ENCODE measurements at places on chromosomes 6 and 20. TPM values are rescaled to one million over a fixed set of nuclear protein-coding genes. Genes with fewer than 3 reads are reported as not detected.
A peak's percentile ranks its signal among the peaks of the same experiment; 100 is the strongest.

HDGFL1 gene
- not detected for total RNA-seq

DNA sequence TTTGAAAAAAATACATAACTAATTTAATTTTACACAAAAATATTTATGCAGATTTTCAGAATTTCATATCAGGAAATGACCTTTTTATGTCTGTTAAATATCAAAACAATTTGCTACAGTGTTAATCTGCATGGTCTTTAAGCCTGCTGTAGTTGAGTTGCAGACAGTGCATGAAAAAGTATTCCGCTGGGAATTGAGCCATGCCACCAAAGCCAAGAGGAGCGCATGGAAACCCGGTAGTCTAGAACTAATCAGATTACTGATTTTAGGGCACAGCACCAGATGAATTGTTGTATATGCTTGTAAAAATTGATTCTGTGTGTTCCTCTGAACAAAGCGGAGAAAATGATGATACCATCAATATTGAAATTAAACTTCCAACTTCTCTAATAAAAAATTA lies 34.3 kb upstream of the LAMP5 start:
- no peak overlapping the region for H3K4me3 ChIP-seq
- no peak overlapping the region for H3K27ac ChIP-seq
- DNase-seq: no peak
- no peaks in the 10 kb centered on the region for H3K4me1 ChIP-seq
- H3K27me3 ChIP-seq: no peaks in the 10 kb centered on the region

DNA sequence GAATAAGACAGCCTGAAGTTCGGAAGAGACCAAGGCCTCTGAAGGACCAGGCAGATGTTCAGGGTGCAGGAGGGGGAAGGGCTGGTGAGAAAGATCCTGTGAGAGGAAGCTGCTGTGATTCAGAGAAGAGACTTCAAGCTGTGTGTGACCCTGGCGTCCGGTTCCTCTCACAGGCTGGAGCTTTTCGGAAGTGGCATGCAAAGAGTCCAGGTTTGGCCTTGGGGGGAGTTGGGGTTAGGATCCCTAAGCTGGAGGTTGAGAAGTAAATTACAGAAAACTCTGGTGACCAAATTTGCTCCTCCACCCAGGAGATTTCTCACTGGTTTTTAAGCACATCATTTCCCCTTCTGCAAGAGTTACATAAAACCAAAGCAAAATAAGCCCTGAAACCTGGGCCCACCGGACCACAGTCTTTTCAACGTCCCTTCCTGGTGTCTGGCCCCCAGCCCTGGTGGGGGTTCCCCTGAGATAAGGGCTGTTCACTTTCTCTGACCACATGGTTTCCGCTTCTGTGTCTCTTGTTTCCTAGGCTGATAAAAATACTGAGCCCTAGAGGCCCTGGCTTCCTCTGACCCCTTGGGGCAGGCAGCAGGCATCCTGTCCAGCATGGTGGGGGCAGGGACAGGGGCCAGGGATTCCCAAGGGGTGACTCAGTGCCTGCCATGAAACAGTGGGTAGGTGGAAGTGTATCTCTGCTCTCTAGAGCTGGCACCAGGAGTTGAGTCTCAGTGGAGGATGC lies 12.0 kb upstream of the LTA start:
- peaks cover 20% of the 10 kb centered on the region for H3K36me3 ChIP-seq
- DNase-seq: peak; percentile 68
- H3K27ac ChIP-seq: peak overlapping the region; percentile 92
- peaks cover 31% of the 10 kb centered on the region for H3K4me1 ChIP-seq

GRCh38 chr6:106514583-106514885 lies 114.8 kb downstream of the RTN4IP1 start:
- no peak for DNase-seq
- peaks cover 5% of the 10 kb centered on the region for H3K27me3 ChIP-seq
- H3K36me3 ChIP-seq: peaks cover 4% of the 10 kb centered on the region
- peaks cover 13% of the 10 kb centered on the region for H3K4me1 ChIP-seq

THEMIS gene
- total RNA-seq: not detected

GRCh38 chr6:20600831-20601230 lies 66.6 kb downstream of the CDKAL1 start:
- H3K4me1 ChIP-seq: peaks cover 4% of the 10 kb centered on the region
- no peaks in the 10 kb centered on the region for H3K27me3 ChIP-seq
- H3K27ac ChIP-seq: no peak overlapping the region
- no peak for DNase-seq
- H3K36me3 ChIP-seq: peaks cover 3% of the 10 kb centered on the region

GRCh38 chr6:22754061-22754460 lies 184.7 kb downstream of the HDGFL1 start:
- no peaks in the 10 kb centered on the region for H3K36me3 ChIP-seq
- H3K27ac ChIP-seq: no peak overlapping the region
- no peak for DNase-seq
- H3K27me3 ChIP-seq: no peaks in the 10 kb centered on the region

VPS52 gene
- total RNA-seq: 41.8 TPM
